Psoas muscle (tissue), 8 donors: ENCODE measurements at places on chromosomes 6 and 20. TPM values are rescaled to one million over a fixed set of nuclear protein-coding genes. Genes with fewer than 3 reads are reported as not detected.
A peak's percentile ranks its signal among the peaks of the same experiment; 100 is the strongest.

GRCh38 chr20:35451295-35451694, 4.1 kb upstream of the CEP250 start:
- no peak for DNase-seq

DNA sequence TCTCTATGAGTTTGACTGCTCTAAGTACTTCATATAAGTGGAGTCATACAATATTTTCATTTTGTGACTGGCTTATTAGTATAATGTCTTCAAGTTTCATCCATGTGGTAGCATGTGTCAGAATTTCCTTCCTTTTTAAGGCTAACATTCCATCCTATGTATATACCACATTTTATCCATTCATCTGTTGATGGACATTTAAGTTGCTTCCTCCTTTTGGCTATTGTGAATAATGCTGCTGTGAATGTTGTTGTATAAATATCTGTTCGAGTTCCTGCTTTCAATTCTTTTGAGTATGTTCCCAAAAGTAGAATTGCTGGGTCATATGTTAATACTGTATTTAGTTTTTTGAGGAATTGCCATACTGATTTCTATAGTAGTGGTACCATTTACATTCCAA, 79.5 kb downstream of the PTPRA start:
- DNase-seq: no peak

GRCh38 chr6:67914419-67914818, 720.7 kb upstream of the ADGRB3 start:
- DNase-seq: no peak

- peak; percentile 55 for DNase-seq
Measured at GRCh38 chr6:328136-328670, 35.9 kb downstream of the DUSP22 start.

DNA sequence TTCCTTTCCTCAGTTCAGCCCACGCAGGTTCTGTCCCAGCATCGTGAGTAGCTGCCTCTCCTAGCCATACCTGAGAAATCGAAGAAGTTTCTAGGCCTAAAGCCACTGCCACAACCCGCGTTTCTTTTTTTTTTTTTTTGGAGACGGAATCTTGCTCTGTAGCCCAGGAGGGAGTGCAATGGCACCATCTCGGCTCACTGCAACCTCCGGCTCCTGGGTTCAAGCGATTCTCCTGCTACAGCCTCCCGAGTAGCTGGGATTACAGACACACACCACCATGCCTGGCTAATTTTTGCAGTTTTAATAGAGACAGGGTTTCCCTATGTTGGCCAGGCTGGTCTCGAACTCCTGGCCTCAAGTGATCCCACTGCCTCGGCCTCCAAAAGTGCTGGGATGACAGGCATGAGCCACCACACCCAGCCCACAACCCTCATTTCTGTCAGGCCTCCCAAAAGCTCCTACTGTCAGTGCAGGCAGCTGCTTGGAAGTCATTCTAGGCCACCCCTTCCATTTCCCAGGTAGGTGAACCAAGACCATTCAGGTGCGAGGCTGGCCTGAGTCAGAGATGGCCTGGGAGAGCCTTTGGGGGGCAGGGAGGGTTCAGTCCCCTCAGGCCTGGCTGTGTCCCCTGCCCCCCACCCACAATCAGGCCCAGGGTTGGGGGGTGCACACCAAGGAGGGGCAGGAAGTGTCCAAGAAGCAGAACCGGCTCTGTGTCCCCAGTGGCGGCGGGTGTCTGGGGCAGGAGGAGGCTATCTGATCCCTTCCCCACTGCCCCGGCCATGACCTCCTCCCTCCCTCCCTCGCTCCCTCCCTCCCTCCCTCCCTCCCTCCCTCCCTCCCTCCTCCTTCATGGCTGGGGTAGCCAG, 47.2 kb downstream of the NOL4L start:
- DNase-seq: no peak

- no peak for DNase-seq
Measured at GRCh38 chr6:78353040-78353439, 514.3 kb upstream of the IRAK1BP1 start.

DNA sequence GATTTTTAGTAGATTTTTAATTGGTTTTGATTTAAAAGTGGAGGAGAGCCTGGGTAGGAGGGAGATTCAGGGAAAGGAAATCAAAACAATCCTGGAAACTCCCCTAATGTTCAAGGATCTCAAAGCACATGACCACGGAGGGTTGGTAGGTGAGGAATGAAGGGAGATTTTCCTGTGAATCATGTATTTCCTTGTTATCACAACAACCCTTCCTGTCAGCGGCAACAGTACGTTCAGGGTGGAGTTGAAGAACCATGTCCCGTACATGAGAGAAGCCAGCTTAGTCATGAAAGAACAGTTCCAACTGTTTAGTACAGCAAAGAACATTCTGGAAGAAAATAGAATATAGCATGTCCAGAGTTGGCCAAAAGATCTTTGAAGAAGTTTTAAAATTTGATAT, 79.4 kb upstream of the SCAF8 start:
- DNase-seq: no peak

EYA2 gene
- total RNA-seq: 4.0 TPM

DNA sequence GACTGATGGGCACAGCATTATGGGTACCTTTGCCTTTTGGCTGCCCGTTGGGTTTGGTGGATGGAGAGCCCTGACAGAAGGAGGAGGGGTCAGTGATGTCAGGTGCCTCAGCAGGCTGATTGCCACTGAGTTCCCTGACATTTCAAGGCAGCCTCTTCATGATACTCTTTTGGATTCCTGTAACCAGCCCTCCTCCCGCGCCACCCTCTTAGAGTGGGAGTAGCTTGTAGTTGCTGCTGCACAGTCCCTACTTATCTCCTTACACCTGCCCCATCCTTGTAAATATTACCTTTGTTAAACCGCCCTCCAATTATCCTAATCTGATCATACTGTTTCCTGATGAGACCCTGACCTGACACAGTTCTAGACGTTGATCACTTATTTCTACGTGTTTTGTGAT, 140.0 kb downstream of the CFAP61 start:
- no peak for DNase-seq

- no peak for DNase-seq
Measured at GRCh38 chr20:37111926-37112455, 16.2 kb upstream of the RBL1 start.

GRCh38 chr6:19759117-19759880, 77.9 kb upstream of the ID4 start:
- DNase-seq: no peak

LTV1 gene
- total RNA-seq: 35.4 TPM
